ENCODE measurements at places on chromosomes 13 and 19. TPM values are rescaled to one million over a fixed set of nuclear protein-coding genes. Genes with fewer than 3 reads are reported as not detected.
A peak's percentile ranks its signal among the peaks of the same experiment; 100 is the strongest.

- no peak overlapping the region for H3K27ac ChIP-seq
- H3K4me1 ChIP-seq, result peaks cover 13% of the 10 kb centered on the region
- no peaks in the 10 kb centered on the region for H3K36me3 ChIP-seq
- no peak overlapping the region for H3K4me3 ChIP-seq
- H3K27me3 ChIP-seq, result no peaks in the 10 kb centered on the region
- peak; percentile 43 for DNase-seq
These were observed 1.9 kb upstream of the FOXO1 start for GRCh38 chr13:40668335-40668734.

DNA sequence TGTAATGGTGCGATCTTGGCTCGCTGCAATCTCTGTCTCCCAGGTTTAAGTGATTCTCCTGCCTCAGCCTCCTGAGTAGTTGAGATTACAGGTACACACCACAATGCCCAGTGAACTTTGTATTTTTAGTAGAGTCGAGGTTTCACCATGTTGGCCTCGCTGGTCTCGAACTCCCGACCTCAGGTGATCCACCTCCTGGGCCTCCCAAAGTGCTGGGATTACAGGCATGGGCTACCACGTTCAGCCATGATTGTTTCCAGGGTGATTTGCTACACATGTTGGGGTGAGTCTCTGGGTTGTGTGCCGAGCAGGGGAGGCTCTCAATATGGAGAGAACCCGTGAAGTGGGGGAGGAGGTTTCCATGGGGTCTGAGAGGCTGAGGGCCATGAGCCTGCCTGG, 24.8 kb upstream of the CEACAM21 start:
- peaks cover 39% of the 10 kb centered on the region for H3K4me1 ChIP-seq
- no peak for DNase-seq
- H3K4me3 ChIP-seq, result peak overlapping the region; percentile 74
- H3K36me3 ChIP-seq, result peaks cover 13% of the 10 kb centered on the region

The FUT2 gene
- not detected for total RNA-seq

The LACC1 gene
- total RNA-seq, result 0.95 TPM

DNA sequence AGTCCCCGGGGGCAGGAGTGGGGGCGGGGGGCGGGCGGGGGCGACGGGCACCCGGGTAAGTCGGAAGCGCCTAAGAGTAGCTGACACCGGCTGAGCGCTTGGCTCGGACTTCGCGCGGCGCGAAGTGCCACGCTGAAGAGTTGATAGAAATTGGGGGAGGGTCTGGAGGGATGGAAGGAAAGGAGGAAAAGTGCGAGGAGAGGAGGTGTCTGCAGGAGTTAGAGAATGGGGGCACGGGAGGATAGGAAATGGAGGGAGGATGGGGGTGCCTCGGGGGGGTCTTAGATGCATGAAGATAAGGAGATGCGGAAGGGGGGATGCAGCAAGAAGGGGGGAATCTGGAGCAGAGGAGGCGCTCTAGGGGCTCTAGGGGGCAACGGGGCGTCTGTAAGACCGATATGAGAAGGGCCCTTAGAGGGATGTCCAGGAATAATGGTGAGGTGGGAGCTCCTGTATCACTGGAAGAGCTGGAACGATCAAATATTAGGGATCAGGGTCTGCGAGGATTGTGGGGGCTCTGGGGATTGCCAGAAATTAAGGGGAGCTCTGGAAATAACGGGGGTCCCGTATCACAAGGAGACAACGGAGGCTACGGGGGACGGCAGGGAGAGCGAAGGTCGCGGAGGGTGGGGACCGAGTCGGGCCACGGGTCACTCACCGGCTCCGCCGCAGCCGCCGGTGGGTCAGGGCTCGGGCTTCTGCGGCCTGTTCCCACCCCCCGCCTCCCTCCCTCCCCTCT, at the start of gene MYPOP:
Gene MYPOP, minus strand, starts transcription at position 702 of the 739 bp plus-strand sequence. CDS start 840 bp downstream, outside the sequence.
- peak within 1 kb of the TSS; percentile 68 for H3K27ac ChIP-seq
- peak within 1 kb of the TSS; percentile 64 for H3K4me3 ChIP-seq
- peaks cover 26% of the 10 kb centered on the region for H3K4me1 ChIP-seq

The CERS1 gene
- total RNA-seq, result not detected

GRCh38 chr13:46682015-46682414, 114.9 kb downstream of the ESD start:
- peaks cover 6% of the 10 kb centered on the region for H3K4me1 ChIP-seq
- DNase-seq, result no peak
- H3K27me3 ChIP-seq, result no peaks in the 10 kb centered on the region

- DNase-seq, result no peak
- H3K36me3 ChIP-seq, result peaks cover 55% of the 10 kb centered on the region
- H3K27me3 ChIP-seq, result no peaks in the 10 kb centered on the region
- peaks cover 55% of the 10 kb centered on the region for H3K4me1 ChIP-seq
These were observed 3.4 kb downstream of the MAP2K7 start for GRCh38 chr19:7907122-7907521.

DNA sequence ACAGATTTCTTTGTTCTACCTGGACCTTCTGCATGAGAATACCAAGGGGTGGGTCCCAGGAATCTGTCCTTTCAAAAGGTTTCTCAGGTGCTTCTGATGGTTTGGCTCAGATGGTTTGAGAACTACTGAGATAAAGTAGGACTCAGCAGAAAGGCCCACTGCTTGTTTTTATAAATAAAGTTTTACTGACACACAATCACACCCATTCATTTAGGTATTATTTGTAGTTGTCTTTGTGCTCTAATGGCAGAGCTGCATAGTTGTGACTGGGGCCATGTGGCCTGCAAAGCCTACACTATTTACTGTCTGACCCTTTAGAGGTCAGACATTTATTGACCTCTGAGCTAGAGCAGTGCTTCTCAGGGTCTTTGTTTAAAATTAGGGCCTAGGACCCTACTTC, 17.6 kb downstream of the EDDM13 start:
- no peaks in the 10 kb centered on the region for H3K4me1 ChIP-seq
- DNase-seq, result no peak
- peaks cover 8% of the 10 kb centered on the region for H3K36me3 ChIP-seq
- H3K4me3 ChIP-seq, result no peak overlapping the region
- H3K27me3 ChIP-seq, result no peaks in the 10 kb centered on the region
- H3K27ac ChIP-seq, result no peak overlapping the region

- H3K4me1 ChIP-seq, result no peaks in the 10 kb centered on the region
- no peaks in the 10 kb centered on the region for H3K27me3 ChIP-seq
- DNase-seq, result no peak
- no peak overlapping the region for H3K27ac ChIP-seq
- no peak overlapping the region for H3K4me3 ChIP-seq
These were observed 44.7 kb downstream of the PLPP2 start for GRCh38 chr19:246551-246950.

DNA sequence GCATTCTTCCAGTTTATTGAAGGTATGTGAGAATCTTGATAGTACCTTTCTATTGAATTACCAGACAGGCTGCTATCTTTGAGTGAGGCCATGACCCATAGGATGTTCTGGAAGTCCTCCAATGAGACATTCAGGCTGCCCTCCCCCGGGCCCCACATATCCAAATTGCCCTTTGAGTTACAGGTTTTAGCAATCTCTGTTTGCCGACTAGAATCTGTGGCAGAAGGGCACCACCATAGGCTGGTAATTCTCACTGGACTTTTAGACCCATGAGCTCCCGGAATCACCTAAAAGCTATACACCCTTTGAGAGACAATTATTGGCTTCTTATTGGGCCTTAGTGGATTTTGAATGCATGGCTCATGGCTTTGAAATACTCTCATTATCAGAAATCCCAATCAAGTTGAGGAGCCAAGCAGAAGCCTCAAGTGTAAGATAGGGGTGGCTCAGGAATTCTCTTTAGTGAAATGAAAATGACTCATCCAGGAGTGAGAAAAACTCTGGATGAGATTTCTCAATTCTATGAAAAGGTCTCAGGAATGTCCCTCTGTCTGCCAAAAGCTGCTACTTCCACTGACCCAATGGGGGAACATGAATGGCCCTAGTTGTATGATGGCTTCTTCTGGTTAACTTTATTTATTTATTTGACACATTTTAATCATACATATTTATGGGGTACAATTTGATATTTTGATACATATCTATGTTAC, 172.1 kb upstream of the CSNK1A1L start:
- H3K4me3 ChIP-seq, result no peak overlapping the region
- no peak overlapping the region for H3K27ac ChIP-seq
- DNase-seq, result no peak
- no peaks in the 10 kb centered on the region for H3K27me3 ChIP-seq
- H3K36me3 ChIP-seq, result no peaks in the 10 kb centered on the region

The KCNC3 gene
- total RNA-seq, result 1.6 TPM

The INSL3 gene
- 7.2 TPM for total RNA-seq

The ZNF829 gene
- total RNA-seq, result 4.4 TPM

DNA sequence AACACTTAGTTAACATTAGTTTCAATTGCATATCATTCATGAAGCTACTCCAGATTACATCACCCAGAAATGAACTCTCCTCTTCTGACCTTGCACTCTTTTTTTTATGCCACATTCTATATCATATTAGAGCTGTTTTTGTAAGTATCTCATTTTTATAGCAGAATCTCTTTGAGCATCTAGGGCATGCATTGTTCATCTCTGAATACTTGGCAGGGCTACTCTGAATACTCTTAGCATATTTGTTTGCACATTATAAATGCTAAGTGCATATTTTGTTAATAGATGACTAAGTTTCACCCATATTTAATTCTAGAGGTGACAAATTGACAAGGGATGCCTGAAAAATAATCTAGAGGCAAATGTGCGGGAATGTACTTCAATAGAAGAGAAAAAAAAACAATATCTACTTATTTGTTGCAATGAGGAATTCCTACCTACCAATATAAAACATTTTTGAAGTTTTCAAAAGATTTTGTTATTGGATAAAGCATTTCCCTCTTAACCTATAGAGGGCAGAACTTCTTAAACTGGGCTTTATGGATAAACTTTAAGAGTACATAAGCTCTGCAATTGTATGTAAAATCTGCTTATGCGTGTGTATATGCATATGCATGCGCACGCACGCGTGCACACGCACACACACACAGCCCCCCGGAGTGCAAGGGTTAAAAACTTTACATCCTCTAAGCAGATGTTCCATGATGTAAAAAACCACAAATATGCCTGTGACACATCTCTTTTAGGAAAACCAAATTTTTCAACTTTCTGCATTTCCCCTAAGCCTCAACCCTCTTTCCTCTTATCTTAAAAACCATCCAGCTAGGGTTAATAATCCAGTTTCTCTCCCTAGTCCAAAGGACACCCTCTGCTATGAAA, 73.0 kb upstream of the OXGR1 start:
- peaks cover 9% of the 10 kb centered on the region for H3K27me3 ChIP-seq
- H3K4me3 ChIP-seq, result no peak overlapping the region
- H3K36me3 ChIP-seq, result no peaks in the 10 kb centered on the region
- DNase-seq, result no peak
- H3K27ac ChIP-seq, result no peak overlapping the region

DNA sequence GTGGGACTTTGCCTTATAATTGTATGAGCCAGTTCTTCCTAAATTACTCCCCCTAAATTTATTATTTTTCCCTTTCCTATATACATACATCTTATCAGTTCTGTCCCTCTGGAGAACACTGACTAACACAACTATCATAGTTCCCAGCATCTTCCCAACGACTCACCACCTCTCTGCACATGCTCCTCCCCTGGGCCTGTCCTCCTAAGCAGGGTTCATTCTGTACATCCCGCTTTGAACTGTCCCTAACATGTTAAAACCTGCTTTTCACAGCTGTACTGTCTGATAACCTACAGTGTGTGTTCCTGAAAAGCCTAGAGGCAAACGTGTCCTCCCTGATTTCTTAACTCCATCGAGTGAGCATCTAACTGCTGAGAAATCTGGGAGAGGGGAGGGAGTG, 141.7 kb downstream of the EFNB2 start:
- no peaks in the 10 kb centered on the region for H3K27me3 ChIP-seq
- H3K4me3 ChIP-seq, result no peak overlapping the region
- no peaks in the 10 kb centered on the region for H3K36me3 ChIP-seq
- no peak for DNase-seq

DNA sequence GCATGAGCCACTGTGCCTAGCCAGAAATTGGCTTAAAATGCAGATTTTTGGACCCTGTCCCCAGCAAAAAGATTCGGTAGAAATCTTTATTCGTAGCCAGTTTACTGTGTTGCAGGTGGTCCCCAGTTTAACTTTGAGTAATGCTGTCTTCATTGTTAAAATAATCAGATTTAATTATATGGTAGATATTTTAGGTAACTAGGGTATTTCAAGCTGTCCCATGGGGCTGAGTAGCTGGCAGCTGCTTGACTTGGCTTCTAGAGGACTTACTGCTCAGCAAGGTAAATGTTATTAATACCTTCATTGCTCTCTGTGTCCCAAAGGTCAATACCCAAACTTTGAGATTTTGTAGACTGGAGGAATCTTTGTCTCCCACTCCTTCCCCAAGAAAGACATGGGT, 21.1 kb downstream of the LSM14A start:
- H3K27ac ChIP-seq, result no peak overlapping the region
- H3K4me1 ChIP-seq, result no peaks in the 10 kb centered on the region
- no peak for DNase-seq
- peaks cover 45% of the 10 kb centered on the region for H3K36me3 ChIP-seq

GRCh38 chr13:28658539-28658795, 463 bp upstream of the POMP start:
- peak overlapping the region; percentile 92 for H3K27ac ChIP-seq
- peak overlapping the region; percentile 84 for H3K4me3 ChIP-seq
- H3K4me1 ChIP-seq, result peaks cover 27% of the 10 kb centered on the region
- no peaks in the 10 kb centered on the region for H3K27me3 ChIP-seq

- no peaks in the 10 kb centered on the region for H3K4me1 ChIP-seq
- peak; percentile 21 for DNase-seq
- H3K4me3 ChIP-seq, result no peak overlapping the region
- no peak overlapping the region for H3K27ac ChIP-seq
- no peaks in the 10 kb centered on the region for H3K36me3 ChIP-seq
These were observed 65.1 kb downstream of the SIAH3 start for GRCh38 chr13:45786293-45786920.

The DYRK1B gene
- total RNA-seq, result 19.4 TPM

GRCh38 chr19:40805258-40805868, 6.4 kb downstream of the EGLN2 start:
- peak overlapping the region; percentile 88 for H3K27ac ChIP-seq
- peak overlapping the region; percentile 96 for H3K4me3 ChIP-seq
- peaks cover 100% of the 10 kb centered on the region for H3K4me1 ChIP-seq
- H3K36me3 ChIP-seq, result peaks cover 63% of the 10 kb centered on the region
- H3K27me3 ChIP-seq, result no peaks in the 10 kb centered on the region

The ZNF567 gene
- total RNA-seq, result 7.3 TPM

The SIGLEC10 gene
- total RNA-seq, result 0.39 TPM

- no peaks in the 10 kb centered on the region for H3K4me1 ChIP-seq
- DNase-seq, result no peak
- H3K4me3 ChIP-seq, result no peak overlapping the region
- no peak overlapping the region for H3K27ac ChIP-seq
These were observed 26.0 kb downstream of the DPRX start for GRCh38 chr19:53657778-53658177.

DNA sequence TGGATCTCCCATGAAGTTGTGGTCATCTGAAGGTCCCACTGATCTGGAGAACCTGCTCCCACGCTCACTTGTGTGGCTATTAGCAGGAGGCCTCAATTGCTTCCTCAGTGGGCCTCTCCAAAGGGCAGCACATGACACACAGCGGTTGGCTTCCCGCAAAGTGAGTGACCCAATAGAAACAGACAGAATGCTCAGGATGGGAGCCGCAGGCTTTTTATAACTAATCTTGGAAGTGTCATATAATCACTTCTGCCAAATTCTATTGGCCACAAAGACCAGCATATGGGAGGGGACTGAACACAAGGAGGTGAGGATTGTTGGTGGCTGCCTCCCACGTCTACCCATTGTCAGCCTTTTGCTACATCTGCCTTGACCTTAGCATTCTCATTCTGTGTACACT, 22.1 kb upstream of the EHD2 start:
- H3K27me3 ChIP-seq, result no peaks in the 10 kb centered on the region
- no peak for DNase-seq
- no peaks in the 10 kb centered on the region for H3K4me1 ChIP-seq
- no peak overlapping the region for H3K4me3 ChIP-seq
- peaks cover 21% of the 10 kb centered on the region for H3K36me3 ChIP-seq
- H3K27ac ChIP-seq, result no peak overlapping the region

- DNase-seq, result no peak
- no peaks in the 10 kb centered on the region for H3K4me1 ChIP-seq
- H3K27ac ChIP-seq, result no peak overlapping the region
- no peaks in the 10 kb centered on the region for H3K36me3 ChIP-seq
These were observed 7.1 kb upstream of the PNMA8A start for GRCh38 chr19:46478356-46478986.
